ENCODE measurements at places on chromosomes 13 and 19.
A peak's percentile ranks its signal among the peaks of the same experiment; 100 is the strongest.

GRCh38 chr13:76383676-76384461 is 502.3 kb downstream of the KCTD12 start:
- DNase-seq: no peak

DNA sequence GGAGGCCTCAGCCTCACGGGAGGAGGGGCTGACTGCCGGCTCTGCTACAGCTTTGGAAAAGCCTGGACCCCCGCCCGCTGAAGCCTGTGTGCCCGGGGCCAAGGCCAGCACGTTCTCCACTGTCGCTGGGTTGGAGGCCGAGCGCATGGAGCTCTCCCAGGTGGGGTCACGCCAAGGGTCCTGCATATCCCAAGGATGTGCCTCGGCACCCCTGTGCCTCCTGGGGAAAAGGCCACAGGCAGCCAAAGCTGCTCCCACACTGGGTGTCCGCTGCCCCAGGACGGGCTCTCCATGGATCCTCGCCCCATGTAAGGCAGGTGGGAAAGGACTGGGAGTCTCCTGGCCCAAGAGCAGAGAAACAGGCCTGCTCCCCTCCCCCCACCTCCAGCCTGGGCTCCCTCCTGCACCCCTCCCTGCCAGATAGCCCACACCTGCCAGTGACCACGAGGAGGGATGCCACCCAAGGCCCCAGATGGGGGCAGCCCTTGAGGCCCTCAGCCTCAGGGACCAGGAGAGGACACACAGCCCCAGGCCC is 64.0 kb downstream of the MLLT1 start:
- no peak for DNase-seq

GRCh38 chr19:2549701-2550191 is 73.8 kb downstream of the GADD45B start:
- DNase-seq: no peak

GRCh38 chr19:46696052-46696451 is 20.9 kb downstream of the PRKD2 start:
- DNase-seq: no peak

GRCh38 chr13:63972328-63972727 is 2556.7 kb upstream of the PCDH20 start:
- DNase-seq: no peak

DNA sequence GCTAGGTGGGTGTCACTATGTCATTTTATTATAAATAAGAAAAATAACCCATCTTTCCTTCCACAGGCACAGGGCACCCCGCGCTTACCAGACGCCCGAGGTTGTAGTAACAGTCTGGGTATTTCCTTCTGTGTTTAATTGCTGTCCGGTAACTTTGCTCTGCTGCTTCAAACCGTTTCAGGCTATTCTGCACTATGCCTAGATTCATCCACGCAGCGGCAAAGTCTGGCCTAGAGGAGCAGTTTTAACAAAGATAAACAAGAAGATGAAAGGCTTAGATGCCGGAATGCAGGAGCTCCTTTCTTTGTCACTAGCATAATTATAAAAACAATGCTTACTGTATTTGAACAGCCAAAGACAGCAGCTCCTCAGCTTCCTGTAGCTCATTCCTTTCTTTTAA is 36.9 kb upstream of the GGACT start:
- no peak for DNase-seq

DNA sequence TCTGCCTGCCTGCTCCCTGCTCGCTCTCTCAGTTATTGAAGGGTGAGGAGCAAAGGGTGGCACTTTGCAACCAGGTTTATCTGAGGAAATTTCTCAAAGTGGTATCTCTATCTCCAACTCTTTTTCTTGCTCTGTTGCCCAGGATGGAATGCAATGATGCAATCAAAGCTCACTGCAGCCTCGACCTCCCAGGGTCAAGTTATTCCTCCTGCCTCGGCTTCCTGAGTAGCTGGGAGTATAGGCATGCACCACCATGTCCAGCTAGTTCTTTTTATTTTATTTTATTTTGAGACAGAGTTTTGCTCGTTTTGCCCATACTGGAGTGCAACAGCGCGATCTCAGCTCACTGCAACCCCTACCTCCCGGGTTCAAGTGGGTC is 4.9 kb downstream of the ACTMAP start:
- no peak for DNase-seq

GRCh38 chr19:24052811-24053210 is 34.2 kb upstream of the ZNF254 start:
- DNase-seq: no peak

GRCh38 chr19:7117248-7117647 is 47.7 kb downstream of the ZNF557 start:
- DNase-seq: no peak

DNA sequence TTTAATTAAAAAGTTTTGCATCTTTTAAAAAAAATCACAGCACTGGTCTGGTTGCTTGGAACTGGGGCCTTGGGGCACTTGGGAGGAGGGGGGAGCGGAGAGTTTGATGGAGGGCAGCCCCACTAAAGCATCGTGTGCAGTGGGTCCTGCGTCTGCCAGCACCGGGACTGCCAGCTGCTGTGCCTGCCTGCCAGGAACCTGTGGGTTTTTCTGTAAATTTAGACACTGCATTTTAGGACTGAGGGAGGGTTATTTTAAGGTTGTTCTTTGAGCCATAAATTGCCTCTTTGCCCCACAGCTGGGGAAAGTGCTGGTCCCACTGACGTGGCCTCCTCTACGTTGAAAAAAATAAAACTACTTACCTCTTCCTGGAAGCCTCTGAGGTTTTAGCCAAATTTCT is 2.9 kb downstream of the KLF2 start:
- DNase-seq: no peak

DNA sequence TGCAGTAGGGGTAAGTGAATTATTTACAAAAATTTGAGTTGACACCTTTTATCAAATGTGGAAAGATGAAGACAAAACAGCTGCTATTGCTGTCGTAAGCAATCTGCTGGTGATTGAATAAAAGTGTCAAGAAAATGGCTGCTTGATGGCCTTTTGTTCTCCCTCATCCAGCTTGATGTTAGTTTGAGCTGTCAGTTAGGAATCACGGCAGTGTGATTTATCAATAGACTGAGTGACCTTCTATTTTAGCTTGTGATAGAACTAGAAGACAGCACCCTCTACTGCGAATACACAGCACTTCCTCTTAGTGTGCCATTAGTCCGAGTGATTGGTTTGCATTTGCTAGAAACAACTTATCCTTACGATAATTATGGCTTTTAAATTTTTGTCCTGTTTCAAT is 76.3 kb downstream of the MZT1 start:
- peak; percentile 11 for DNase-seq

DNA sequence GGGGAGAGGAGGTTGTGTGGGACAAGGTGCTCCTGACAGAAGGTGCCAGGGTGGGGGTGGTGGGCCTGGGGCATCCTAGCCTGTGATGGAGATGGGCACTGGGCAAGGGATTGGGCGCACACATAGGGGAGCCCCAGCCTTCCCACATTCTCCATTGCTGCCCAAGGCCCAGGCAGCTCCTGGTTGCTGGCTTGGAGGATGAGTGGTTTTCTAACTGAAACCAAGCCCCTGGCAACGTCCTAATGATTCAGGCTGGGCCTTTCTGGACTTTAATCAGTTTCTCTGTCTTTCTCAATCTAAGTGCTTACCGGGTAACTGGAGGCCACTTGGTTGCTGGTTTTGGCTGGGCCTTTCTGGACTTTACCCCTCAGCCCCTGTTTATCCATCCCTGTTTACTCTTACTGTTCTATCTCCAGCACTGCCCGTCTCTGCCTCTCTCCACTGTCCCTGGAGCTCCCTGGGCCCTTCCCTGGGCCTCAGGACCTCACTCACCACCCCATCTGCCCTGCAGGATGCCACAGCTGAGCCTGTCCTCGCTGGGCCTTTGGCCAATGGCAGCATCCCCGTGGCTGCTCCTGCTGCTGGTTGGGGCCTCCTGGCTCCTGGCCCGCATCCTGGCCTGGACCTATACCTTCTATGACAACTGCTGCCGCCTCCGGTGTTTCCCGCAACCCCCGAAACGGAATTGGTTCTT is 354 bp downstream of the CYP4F3 start:
- DNase-seq: no peak

DNA sequence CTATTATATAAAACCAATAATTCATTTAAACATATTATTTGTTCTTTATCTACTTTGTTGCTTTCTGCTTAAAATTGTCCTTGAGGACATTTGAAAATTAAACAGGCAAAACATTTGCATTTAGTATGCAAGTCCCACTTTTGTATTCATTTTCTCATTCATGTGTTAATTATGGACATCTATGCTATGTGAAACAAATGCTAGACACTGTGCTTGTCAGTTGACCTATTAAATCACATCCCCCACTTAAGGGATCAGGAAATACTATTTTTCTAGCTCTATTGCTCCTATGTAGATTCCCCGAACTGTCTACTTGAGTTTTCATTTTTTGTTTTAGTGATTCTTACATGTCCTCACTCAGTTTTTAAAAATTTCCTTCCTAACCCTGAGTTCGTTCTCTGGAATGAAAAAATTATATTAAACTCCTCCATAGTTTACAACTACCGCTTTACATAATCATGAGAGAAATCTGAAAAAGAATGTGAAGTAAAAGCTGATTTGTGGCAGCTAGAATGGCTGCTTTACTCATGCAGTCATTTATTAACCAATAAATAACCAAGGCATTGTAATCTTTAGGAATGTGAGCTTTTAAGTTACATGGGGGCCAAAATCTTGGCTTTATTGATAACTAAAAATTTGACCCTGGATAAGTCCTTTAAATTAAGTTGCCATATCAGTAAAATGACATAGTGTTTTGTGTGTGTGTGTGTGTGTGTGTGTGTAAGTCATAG is 188.5 kb downstream of the LIG4 start:
- DNase-seq: no peak

DNA sequence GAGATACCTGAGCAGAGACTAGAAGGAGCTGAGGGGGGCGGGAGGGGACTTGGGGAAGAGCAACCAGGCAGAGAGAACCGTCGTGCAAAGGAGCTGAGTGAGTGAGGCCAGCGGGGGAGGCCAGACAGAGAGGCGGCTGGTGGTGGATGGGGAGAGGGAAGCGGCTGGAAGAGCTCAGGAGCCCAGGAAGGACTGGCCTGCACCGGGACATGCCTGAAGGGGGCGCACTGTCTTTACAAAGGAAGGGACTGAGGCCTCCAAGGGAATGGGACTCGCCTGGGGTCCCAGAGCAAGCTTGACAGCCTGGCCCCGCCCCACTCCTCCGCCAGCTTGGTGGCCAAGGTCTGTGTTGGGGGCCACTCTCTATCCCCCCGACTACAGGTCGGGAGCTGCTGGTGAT is 14.9 kb downstream of the ONECUT3 start:
- no peak for DNase-seq

DNA sequence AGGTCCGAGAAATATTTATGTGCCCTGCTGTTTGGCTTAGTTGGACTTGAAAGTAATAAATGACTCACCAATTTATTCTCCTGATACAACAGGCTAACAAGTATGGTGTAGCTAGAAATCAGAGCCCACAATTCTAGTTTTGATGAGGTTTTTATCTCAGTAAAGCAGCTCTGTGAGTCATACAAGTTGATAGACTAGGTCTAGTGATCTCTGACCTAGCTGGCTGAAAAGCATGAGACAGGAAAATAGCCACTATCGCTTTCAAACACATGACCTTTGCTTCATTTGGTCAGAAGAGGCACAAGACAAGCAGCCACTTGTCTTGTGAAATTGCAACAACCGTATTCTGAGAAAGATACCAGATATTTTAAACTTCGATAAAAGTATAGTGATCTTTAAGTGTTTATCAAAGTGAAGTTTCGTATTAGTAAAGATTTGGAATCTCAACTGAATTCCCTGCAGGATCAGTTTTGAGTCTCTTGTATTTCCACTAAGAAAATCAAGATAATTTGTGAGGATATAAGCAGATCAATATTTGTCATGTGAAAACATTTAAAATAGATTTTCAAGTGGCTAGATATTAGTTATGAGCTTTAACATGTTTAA is 126.7 kb downstream of the MAB21L1 start:
- no peak for DNase-seq

DNA sequence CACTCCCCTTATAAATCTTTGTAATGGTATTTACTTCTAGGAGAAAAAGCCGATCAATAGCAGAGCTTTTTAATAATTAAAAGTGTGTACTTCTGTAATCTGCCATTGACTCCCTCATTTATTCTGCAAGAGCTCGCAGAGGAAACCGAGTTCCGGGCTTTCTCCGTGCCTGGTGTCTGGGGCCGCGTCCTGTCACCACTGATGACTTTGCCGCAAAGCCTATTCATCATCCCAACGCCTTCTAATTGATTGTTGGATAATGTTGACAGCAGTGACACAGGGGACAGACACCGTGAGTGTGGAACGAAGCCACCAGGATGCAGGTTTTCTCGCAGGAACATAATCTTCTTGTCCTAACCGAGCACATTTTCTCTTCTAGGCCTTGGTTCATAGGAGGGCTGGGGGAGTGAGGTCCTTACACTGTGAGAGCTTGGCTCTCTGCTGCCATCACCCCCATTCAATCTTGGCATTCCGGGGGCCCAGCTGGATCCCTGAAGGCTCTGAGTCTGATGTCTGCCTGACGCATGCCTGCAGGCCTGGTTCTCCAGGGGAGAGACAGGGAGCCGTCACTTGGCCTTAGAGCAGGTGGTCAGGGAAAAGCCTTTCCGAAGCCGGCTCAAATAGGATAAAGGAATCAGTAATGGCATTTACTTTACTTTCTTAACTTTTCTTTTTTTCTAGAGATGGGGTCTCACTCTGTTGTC is 110.3 kb downstream of the KDM4B start:
- DNase-seq: no peak

DNA sequence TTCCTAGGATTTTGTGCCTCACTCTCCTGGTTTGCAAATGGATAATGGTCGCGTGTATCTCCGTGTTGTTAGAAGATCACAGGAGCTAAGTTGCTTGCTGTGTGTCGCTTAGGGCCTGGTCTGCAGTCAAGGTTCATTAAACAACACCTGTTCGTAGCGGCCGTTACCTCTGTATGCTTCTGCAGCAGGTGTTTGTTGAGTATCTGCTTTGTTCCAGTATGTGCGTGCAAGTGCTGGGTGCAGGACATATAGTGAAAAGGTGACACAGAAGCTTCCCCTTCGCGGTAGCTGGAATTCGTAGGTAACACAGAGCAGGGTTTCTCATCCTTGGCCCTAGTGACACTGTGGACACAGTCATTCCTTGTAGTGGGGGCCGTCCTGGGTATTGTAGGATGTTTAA is 5.4 kb downstream of the MED25 start:
- DNase-seq: no peak

DNA sequence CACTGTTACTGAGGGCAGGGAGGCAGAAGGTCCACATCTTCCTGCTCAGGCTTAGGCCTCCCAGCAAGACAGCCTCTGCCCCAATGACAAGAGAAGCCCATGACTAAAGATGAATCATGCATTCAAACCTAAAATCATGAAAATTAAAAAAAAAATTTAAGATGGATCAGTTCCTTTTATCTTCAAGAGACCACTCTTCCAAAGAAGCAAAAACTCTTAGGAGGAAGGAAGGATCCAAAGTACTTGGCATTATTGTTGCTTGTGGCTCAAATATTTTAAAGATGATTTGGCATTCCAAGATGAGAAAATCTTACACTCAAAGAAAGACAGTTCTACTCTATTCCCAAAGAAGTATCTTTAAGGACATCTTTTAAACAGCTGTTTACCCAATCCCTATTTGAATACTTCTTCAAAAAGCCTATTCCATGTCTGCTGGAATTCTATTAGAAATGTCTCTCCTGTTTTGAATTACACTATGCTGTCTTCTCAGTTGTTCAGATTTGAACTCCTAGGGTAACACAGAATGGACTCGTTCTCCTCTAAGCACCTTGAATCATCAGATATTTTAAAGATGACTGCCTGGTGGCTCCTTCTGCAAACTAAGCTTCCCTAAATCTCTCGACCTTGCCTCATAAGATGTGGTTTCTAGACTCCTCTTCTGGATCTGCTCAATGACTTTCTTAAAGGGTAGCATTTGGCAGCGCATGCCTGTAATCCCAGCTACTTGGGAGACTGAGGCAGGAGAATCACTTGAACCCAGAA is 7.0 kb downstream of the SERP2 start:
- DNase-seq: no peak

GRCh38 chr19:52662631-52663030 is 24.5 kb upstream of the ZNF83 start:
- DNase-seq: no peak

Data from NCI-H446 treated with DMSO at 0.1 percent for 48 hours (cell line).